HL-60 (cell line): ENCODE measurements at places on chromosomes 3 and 15.

DNA sequence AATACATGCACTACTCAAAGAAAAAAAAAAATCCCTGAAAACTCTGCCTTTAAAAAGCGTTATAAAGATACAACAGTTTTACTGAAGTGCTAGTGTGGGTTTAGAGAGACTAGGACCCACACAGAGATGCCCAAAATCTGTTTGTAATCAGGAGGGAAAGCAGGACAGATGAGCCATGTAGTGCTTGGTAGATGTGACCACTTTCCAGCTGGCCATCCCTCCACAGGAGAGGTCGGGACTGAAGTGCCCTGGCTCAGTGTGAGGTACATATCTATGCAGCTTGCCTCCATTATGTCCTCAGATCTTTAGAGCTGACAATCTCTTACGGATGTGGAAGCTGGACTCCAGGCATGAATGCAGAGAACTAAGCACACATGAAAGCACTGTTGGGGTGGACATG, 57.5 kb upstream of the NANOGP8 start:
- DNase-seq, result no peak

DNA sequence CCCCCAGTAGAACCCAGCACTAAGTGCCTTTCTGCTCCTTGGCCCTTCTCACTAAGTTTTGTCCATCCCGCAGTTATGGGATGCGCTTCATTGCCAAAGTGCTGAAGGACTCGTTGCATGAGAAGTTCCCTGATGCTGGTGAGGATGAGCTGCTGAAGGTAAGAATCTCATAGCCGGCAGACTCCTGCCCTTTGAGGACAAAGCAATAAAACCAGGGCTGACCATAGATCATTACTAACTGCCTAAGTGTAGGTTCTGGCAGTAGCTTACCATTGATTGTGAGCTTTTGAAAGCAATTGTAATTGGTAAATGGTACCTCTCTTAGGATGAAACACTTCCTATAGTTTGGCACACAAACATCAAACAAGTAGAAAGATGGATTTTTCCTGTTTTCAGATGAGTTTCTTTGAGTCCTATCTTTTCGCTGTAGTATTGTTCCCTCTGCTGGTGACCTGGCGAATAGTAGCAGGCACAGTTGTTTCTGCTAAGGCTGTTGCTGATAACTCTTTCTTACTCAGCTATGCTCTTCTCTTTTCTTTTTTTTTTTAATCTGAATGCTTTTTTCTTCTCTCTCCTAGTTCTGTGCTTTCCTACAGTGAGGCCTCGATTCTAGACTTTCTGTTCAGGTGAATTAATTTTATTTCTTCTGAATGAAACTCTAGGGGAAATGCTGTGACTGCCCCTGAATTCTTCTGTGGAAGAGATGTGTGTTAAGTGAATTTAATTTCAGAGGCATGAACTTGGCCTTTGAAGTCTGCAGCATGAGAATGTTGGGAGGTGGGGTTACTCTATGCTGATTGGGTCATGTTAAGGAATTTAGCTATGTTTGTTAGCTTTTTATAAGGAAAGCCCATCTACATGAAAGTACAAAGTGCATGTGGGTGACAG, 47.4 kb upstream of the CRTC3 start:
- peak; percentile 54 for DNase-seq

GRCh38 chr3:148367756-148368155, 329.9 kb upstream of the AGTR1 start:
- no peak for DNase-seq

DNA sequence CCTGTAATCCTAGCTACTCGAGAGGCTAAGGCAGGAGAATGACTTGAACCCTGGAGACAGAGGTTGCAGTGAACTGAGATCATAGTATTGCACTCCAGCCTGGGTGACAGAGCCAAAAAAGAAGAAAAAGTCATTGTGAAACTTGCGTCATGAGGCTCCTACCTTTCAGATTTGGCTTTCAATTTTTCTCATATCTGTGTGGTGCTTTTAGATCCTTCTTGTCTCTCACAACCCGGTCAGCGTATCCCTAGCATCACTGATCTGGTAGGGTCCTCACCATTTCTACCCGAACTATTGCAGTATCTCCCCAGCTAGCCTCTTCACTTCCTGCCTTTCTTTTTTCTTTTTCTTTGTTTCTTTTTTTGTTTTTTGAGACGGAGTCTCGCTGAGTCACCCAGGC, 21.6 kb upstream of the GCNT3 start:
- DNase-seq, result no peak

GRCh38 chr15:55457401-55458022, 49.2 kb downstream of the PIERCE2 start:
- no peak for DNase-seq

DNA sequence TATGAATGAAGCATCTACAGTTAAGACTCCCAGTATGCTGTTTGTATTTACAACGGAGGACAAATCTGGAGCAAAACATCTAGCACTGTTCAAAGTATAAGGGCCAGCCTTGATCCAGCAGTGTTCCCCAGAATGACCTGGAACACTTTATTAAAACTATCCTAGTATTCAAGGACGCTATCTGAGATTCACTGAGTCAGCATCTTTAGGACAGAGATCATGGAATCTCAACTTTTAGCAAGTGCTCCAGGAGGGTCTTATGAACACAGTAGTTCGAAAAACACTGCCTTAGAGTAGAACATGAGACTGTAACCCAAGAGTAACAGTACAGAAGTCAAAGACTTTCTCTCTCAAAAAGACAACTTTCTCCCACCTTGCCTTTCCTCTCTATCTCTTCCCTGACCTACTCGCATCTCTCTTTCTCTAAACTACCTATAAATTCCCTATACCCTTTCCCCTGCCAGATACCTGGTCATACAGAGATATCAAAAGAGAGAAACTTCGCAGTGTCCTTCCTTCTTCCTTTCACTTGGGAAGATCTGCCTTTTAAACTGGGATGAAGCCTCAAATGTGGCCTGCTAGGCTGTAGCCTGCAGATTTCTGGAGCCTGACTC, 43.8 kb downstream of the AAGAB start:
- DNase-seq, result no peak

GRCh38 chr3:196431181-196432136, 768 bp downstream of the UBXN7 start:
- DNase-seq, result no peak
